Fibroblast of skin of left biceps (primary cell): ENCODE measurements at places on chromosomes 12 and 14.
A peak's percentile ranks its signal among the peaks of the same experiment; 100 is the strongest.

- no peak for DNase-seq
Measured at GRCh38 chr12:52151837-52152783, 39.7 kb downstream of the KRT80 start.

DNA sequence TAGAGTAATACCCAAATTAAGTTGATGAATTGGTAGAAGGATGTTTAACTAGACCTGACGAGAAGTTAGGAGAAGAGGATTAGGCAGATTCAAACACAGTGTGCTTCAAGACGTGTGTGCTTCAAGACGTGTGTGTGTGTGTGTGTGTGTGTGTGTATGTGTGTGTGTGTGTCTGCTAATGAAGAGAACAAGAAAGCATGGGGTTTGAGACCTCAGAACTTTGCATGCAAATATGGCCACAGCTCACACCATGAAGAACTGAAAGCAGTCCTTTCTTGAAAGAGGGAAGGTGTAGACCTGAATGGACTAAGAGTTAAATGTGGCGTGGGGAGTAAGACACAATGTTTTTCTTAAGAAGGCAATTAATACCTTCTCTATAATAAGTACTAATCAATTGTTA lies 32.5 kb upstream of the SSPN start:
- no peak for DNase-seq

GRCh38 chr12:54525383-54525782 lies 24.0 kb upstream of the PDE1B start:
- no peak for DNase-seq

DNA sequence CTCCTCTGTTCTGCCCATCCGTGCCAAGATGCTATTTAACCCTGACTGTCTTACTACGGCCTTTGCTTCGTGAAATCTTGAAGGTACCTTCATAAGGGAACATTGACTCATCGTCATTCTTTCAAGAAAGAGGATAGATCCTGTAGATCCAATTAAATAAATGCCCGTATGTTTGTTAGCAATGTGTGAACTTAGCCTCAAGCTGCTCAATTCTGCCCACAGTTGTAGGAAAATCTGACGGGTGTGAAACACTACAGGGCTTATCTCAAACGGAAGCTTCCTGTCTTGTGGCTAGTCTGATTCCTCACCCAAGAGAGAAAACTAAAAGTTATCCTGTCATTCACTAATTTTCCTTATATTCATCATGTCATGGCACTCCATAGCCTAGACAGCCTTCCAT lies 168.0 kb upstream of the TBX3 start:
- no peak for DNase-seq

DNA sequence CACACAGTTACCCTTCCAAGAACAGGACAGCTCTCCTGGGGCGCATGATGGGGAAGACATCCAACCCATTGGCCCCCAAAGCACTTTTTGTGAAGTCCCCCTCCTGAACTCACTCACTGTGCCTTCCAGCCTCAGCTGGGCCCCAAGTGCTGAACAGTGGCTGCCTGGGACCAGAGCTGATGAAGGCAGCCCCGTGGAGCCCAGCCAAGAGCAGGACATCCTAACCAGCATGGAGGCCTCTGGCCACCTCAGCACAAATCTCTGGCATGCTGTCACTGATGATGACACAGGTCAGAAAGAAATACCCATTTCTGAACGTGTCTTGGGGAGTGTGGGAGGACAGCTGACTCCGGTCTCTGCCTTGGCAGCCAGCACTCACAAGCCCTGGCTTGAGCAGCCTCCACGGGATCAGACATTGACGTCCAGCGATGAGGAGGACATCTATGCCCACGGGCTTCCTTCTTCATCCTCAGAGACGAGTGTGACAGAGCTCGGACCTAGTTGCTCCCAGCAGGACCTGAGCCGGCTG lies 72.0 kb downstream of the TECPR2 start:
- DNase-seq: no peak

- no peak for DNase-seq
Measured at GRCh38 chr14:88815980-88816379, 8.5 kb upstream of the TTC8 start.

DNA sequence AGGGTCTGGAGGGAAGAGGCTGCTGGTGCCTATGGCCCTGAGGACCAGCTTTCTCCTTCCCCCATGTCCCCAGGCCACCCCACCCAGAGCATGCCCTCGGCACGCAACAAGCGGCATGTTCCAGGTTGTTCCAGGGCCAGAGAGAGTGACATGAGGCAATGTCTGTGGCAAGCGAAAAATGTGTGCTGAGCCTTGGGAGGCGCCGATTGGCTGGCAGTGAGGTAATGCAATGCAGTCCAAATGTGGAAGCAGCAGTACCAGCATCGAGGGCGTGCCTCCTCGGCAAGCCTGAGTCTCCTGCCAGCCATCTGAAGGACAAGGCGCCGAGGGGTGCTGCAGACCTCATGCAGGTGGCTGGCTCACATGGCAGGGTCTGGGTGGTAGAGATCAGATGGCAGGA lies 423.8 kb downstream of the NRXN3 start:
- no peak for DNase-seq

DNA sequence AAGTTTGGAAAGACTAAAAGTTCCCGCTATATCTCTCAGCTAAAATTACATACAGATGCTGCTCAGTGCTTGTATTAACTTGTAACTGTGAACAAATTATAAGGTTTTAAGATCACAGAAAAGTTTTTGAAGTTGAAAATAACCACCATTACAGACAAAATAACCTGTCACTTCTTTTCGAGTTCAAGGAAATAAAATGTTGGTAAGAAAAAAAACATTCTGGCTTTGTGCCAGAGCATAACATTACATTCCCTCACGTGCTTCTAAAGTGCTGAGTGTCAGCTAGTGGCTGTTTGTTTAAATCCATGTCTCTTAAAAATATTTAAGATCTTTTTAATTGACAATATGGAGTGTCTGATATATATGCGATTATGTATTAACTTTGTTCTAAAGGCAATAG lies 27.2 kb upstream of the ADAMTS20 start:
- DNase-seq: no peak

GRCh38 chr12:50894241-50894640 lies 51.5 kb downstream of the TMPRSS12 start:
- no peak for DNase-seq

DNA sequence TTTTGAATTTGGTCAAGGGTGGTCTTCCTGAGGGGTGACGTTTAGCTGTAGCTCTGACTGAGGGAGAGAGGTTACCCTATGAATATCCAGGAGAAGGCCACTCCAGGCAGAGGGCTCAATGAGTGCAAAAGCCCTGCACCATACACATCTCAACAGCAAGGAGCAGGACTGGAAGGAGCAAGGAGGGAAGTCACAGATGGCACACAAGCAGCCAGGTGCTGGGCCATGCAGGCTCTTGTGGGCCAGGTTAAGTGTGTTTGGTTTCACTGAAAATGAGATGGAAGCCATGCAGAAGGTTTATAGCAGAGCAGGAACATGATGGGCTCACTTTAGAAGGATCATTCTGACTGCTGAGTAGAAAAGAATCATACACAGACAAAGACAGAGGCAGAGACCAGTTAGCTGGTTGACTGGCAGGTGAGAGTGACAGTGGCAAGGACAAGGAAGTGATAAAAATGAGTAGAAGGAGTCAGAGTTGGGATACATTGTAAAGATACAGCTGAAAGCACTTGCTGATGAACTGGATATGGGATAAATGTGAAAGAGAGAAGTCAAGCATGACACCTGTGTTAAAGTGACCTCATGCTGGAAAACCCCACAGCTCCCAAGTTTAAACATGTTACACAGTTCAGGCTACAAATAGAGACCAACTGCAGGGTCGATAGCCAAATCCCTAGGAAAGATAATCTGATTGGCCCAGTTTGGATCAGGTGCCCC lies 81.2 kb downstream of the PRKD1 start:
- no peak for DNase-seq

- DNase-seq: no peak
Measured at GRCh38 chr12:59357811-59358210, 238.0 kb upstream of the SLC16A7 start.

DNA sequence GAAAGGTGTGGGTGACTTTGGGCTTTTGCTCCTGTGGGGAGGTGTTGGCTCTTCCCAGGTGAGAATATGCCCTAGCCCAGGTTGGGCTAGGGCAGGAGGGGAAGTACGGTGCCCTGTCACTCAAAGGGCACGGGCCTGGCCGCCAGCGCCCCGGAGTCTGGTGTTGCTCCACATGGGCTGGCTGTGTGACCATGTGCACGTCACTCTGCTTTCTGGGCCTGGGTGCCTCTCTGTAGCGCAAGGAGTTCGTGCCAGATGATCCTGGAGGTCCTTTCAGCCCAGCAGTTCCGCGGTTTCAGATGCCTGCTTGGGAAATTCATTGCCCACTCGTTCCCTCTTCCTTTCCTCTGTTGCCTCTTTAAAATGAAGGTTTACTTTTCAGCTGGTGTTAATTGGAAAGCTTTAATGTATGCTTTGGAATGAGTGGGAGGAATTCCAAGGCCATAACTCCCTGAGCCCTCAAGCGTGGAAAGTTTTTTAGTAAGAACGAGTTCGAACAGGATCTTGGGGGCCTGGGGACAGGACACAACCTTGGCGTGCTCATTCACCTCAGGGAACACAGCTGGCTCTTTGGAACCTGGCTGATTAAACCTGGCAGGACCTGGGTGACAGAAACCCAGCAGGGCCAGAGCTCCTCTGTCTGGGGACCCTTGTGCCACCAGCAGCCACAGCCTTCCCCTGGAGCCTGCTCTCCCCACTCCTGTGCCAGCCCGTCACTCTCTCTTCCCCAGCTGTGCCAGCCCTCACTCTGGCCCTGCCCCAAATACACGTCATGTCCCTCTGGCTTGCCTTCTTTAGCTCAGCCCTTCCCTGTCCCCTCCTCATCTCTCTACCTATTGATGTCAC lies 42.8 kb downstream of the TSPAN9 start:
- no peak for DNase-seq

DNA sequence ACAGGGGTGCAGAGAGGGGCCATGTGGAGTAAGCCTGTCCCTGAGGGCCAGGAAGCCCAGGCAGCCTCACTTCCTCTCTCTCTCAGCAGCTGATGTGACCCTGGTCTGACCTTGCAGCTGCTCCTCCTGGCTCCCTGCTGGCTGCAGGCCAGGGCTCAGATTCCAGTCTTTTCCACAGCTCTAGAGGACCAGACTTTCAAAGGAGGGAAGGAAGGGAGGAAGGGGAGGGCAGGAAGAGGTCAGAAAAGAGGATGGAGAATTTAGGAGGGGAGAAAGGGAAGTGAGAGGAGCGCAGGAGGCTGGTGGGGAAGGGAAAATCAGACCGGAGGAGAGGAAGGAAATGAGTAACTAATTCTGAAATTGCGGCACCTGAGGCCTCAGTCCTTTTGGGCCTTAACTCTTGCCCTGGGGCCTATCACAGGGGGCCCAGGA lies 40.9 kb upstream of the VASH1 start:
- no peak for DNase-seq

- no peak for DNase-seq
Measured at GRCh38 chr14:21039585-21040369, 2.4 kb upstream of the RNASE7 start.

- no peak for DNase-seq
Measured at GRCh38 chr12:105948331-105948730, 190.4 kb downstream of the NUAK1 start.

DNA sequence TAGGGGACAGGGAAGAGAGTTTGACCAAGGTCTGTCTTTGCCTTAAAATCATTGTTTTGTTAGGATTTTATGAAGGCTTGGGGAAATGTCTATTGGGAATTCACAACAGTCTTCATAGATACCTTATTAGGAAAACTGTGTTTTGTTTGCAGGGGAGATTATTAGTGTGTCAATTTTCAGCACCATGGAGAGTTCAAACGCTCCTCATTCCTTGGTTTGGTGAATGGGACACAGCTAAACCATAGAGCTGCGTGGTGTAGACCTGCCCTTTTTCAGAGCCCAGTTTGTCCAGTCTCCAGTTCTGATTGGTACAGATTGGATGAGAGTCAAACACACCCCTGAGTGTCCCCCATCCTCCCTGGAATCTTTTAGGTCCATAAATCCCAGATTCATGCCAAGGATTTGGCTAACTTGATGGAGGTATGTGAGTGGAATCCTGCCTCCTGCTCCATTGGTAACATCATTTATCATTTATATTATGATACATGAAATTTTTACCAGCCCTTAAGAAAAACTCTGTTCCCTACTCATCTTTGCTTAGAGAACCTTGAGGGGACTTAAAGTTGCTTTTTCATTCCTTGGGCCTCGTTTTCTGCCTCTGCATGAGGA lies 12.0 kb downstream of the NGDN start:
- no peak for DNase-seq

GRCh38 chr12:29726321-29726692 lies 57.4 kb downstream of the TMTC1 start:
- no peak for DNase-seq

GRCh38 chr12:22190-22529 lies 44.4 kb upstream of the IQSEC3 start:
- no peak for DNase-seq

GRCh38 chr14:82490397-82490796 lies 956.7 kb upstream of the SEL1L start:
- DNase-seq: no peak

GRCh38 chr14:100634026-100634425 lies 46.8 kb upstream of the BEGAIN start:
- DNase-seq: no peak

GRCh38 chr12:52637299-52637698 lies 14.7 kb downstream of the KRT2 start:
- no peak for DNase-seq

GRCh38 chr14:51507906-51508511 lies 143.7 kb upstream of the FRMD6 start:
- DNase-seq: no peak

DNA sequence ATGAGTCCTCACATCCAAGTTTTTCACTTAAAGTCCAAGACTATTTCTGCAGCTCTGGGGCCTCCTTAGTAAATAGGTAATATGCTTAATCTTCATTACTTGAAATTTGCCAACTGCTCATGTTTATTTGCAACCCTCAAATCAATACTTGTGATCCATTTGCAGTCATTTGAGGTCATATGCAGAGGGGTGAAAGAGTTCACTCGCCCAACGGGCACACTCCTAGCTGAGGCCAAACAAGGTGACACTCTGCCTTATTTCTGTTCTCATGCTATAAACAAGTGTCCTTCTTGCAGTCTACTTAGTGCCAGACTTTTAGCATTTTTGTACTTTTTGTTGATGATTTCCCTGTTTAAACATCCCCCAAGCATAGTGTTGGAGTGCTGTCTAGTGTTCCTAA lies 409.9 kb downstream of the AEBP2 start:
- no peak for DNase-seq

GRCh38 chr12:70242695-70243509 lies at the start of gene CNOT2:
Gene CNOT2 (plus strand): TSS chr12:70243433. CDS start chr12:70278227, 34,794 bp downstream.
- peak; percentile 75 for DNase-seq

DNA sequence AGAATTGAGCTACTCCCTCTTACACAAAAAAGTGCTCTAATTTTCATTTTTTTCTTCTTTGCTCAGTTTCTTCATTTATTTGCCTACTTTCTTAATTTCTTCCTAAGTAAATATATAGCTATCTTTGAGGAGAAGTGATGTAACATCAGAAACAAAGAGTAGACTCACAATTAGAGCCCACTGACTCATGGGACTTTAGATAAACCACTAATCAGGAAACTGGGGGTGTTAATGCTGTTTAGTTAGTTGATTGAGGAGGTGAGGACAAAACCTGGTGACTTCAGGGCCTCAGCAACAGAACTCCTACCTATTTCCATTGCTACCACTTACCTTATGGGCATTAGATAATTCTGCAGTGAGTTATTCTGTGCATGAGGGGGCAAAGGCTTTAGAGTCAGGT lies 151.7 kb downstream of the MON2 start:
- DNase-seq: no peak

GRCh38 chr12:8667270-8667669 lies 4.6 kb upstream of the MFAP5 start:
- DNase-seq: no peak

- no peak for DNase-seq
Measured at GRCh38 chr12:30448038-30448437, 247.6 kb downstream of the IPO8 start.
